ENCODE measurements at places on chromosomes 1 and 21.

DNA sequence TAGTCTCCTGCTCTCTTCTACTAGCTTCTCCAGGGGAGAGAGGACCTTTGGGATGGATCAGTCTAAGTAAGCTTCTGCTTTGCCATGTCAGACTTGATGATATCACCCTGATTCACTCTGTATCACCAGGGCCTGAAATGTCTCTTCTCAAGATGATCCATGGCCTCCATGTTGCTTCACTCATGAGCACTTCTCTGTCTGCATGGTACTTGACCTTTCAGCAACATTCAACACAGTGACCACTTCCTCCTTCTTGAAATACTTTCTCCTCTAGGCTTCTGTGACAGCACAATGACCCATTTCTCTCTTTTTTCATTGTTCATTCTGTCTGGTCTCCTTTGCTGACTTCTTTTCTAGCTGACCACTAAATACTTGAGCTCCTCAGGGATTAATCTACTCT lies 35.3 kb upstream of the NGF start:
- no peak for DNase-seq

GRCh38 chr1:236039740-236040685 lies 24.9 kb downstream of the NID1 start:
- no peak for DNase-seq

DNA sequence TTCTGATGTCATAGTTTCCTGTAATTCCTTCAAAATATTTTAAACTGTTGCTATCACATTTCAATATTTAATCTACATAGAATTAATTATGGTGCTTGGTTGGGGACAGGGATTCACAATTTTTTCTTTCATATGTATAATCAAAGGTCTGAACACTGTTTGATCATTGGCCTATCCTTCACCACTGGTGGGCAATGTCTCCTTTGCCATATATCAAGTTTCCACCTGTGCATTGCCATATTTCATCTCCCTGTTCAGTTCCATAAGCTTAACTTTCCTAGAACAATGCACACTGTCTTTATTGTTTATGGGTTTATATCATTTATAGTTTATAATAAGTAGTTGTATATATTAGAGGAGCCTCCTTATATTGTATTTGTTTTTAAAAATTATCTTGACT lies 374.9 kb upstream of the PTBP2 start:
- DNase-seq: no peak

DNA sequence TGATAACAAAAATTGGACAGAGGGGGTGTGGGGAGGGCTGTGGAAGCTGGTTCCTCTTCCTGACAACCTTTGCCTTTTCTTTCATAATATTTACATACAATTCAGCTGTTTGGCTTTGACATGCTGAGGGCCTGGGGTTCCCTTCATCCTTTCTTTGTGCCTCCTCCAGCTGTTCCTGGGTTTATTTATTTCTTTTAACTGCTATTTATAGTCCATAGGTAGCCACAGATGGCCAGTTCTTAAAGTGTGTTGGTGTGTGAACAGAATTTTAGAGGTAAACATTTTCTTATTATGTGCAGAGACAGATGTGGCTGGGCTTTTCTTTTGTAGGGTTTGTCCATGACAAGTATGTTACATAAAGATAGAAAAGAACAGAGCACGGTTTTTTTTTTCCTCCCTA lies 34.1 kb upstream of the CNIH3 start:
- DNase-seq: no peak

DNA sequence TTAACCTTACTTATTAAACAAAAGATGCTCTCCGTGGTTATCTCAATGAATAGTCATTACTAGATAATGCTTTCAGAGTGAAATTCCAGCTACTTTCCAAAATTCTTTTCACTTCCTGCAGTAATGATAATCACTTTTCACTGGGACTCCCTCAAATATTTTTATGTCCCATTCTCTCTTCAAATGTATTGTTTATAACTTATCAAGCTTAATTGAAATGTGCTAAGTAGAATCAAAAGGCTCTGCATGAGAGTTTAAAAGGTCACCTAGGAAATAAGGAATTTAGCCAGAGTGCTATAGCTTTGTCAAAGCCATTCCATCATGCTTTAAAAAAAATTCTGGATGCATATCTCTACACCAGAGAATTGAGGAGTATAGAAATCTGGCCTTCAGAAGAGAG lies 106.4 kb downstream of the ODF2L start:
- no peak for DNase-seq

- DNase-seq: no peak
Observed at GRCh38 chr21:41605934-41606285, 98.0 kb upstream of the TMPRSS2 start.

GRCh38 chr1:10051656-10052055 lies 18.9 kb downstream of the UBE4B start:
- no peak for DNase-seq

- DNase-seq: no peak
Observed at GRCh38 chr21:45522381-45522780, 19.9 kb downstream of the SLC19A1 start.

DNA sequence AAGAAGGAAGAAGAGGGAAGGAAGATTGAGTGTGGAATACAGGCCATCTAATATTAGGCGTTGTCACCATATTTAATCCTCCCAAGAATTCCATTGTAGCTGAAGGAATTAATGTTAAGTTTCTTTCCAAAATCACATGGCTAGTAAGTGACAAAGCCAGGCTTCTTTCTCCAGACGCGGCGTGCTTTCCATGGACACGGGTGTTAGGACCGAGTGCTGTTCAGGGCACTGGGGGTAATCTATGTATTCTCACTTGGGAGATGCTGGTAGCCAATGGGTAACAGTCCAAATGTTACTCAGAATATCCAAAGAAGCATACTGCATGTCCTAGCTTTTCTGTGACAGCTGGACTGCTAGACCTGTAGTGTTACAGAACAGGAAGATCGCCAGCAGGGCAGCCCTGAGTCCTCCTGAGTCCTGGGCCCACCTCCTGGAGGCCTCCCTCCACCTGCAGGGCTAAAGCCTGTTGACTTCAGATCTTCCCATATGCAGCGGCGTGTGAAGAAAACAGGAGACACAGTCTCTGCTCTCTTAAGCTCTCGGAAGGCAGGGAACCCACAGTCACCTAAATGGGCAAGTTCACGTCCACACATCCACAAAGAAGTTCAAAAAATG lies 5.3 kb downstream of the IGSF9 start:
- no peak for DNase-seq

GRCh38 chr1:147246910-147247655 lies 4.6 kb downstream of the CHD1L start:
- DNase-seq: peak; percentile 59

DNA sequence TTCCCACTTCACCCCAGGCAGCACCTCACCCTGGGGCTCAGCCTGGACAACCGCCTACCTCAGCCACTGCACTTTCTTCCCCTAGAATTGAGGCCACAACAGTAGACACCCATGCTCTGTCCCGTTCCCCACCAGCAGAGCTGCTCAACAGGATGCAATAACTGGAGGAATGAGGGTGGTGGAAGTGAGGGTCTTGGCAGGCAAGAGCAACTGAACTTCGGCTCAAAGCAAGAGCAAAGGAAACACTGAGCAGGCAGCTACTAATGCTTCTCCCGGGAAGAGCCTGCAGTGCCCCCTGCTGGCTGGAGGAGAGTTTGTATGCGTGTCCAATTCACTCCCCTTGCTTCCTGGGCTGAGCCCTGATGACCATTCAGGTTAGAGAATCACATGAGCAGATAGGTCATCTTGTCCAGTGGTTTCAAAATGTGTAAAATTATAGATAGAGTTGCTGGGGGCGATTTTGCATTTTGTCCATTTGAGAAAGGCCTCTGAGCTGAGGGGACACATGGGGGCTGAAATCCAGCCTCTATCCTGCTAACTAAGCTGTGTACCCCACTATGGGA lies 13.9 kb downstream of the NT5C1A start:
- DNase-seq: peak; percentile 66

DNA sequence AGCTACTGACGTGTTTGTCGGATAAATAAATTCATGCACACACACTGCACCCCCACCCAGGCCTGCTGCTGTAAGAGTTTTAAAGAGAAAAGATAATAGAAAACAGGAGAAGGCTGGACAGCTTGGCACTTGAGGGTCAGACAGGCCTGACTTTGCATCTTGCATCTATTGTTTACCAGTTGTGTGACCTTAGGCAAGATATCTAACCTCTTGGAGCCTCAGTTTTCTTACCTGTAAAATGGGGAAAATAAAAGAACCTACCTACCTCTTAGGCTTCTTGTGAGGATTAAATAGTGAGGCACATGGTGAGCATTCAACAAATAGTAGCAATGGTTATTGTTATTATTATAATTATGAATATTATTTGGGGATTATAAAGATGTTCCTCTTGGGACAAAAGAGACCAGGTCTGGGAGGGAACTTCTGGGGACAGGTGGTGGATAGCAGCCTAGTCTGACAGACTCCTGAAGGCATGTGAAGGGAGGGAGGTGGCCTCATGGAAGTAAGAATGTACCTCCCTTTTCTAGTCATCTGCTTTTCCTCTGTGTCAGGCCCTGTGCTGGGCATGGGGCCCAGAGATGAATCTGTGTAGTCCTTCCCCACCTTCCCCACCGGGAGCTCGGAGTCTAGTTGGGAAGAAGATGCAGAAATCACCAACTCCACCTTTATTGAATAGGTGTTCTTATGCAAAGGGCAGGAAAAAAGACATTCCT lies 18.3 kb upstream of the EPB41 start:
- no peak for DNase-seq

GRCh38 chr1:3668585-3669300 lies 16.4 kb downstream of the TP73 start:
- DNase-seq: no peak

GRCh38 chr1:96416701-96417444 lies 304.7 kb upstream of the PTBP2 start:
- peak; percentile 3 for DNase-seq

DNA sequence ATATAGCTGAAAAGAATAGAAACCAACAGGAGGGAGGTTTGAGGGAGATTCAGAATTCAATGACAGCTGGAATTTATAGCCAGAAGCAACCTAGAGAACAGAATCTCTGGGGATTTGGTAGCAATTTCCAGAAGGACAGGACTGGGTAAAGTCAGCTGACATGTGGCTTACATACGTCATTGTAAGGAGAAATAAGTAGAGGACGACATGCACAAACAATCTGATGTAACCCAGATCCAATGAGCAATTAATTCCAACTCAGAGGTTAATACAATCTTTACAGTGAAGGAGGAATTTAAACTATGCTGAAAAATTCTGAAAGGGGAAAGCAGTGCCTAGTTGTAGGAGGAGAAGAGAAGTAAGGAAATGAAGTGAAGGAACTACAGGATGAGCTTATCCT lies 383.9 kb downstream of the PTBP2 start:
- no peak for DNase-seq

DNA sequence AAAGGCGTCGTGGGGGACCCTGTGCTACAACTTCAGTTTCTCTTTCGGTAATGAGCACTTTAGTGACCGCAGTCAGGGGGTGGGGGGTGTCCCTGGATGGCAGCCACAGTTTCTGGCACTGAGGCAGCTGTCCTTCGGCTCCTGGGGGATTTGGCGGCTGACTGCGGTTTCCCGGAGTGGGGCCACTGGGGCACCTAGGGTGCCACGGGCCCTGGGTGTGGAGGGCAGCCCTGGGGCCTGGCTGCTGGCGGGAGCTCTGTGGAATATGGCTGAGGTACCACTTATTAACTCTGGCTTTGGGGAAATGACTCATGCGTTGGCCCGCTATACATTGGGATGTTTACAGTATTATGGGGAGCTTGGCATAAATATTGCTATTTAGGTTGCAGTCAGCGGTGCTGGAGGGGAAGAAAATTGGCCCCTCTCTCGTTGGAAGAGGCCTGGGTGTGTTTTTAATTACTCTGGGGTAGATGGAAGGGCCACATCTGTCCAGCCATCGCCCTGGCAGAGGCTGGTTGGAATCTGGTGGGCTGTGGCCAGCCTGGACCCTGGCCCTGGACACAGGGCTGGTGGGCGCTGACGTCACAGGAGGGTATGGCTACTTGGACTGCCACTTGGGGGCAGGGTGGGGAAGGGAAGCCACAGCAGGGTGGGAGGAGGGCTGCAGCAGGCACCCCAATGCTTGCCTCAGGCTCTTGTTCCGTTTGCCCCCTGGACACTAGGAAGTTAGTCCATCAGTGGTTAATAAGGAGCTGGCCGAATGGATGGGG lies 2.0 kb downstream of the EPHB2 start:
- no peak for DNase-seq

DNA sequence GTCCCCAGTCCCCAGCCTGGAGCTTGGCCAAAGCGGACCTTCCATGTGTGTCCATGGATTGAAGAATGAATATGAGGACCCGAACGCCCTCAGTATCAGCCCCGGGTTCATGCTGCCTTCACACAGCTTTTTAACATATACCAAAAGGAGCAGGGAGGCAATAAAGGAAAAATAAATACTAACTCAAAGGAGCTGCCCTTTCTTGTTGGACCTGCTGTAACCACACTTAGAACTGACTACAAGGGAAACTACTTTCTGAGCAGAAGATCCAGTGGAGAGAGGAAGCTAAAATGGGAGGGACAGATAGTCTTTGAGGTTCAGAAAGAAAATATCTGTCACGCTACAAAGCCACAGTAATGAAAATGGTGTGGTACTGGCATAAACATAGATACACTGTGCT lies 48.6 kb downstream of the CNN3 start:
- no peak for DNase-seq

DNA sequence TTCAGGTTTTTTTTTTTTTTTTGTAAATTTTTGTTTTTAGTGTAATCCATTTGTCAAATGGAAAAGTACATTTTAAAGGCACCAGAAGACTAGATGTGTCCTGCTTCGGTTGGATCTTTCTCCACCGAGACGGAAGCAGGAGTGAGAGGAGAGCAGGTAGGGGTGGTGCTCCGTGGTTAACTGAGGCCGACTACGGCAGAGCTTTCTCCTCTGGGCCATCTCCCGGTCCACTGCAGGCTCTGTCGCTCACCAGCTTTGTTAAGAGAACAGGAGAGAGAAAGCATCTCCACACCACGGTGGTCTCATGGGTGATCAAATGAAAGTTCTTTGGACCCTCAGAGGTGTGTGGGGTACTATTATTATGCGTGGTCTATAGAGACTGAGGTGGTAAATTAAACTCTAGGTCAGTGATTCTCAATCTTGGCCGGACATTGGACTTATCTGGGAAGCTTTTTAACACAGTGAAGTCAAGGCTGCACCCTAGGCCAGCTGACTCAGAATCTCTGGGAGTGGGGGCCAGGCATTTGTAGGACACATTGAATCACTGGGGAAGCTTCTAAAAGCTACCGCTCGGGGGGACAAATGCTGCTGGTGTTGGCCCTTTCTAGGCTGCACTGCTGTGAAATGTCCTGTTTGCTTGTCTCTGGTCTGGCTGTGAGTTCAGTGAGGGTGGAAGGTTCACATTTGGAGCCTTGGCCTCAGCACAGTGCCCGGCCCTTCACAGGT lies 25.0 kb downstream of the ABCA4 start:
- DNase-seq: no peak

GRCh38 chr1:65147424-65148177 lies 402 bp upstream of the AK4 start:
- peak; percentile 49 for DNase-seq
